ENCODE measurements at places on chromosomes 11 and 22. TPM values are rescaled to one million over a fixed set of nuclear protein-coding genes. Genes with fewer than 3 reads are reported as not detected.

- DNase-seq: no peak
- H3K27ac ChIP-seq: no peak overlapping the region
- H3K4me3 ChIP-seq: no peak overlapping the region
- H3K36me3 ChIP-seq: no peaks in the 10 kb centered on the region
Observed at GRCh38 chr11:130650456-130651030, 202.1 kb downstream of the ADAMTS15 start.

DNA sequence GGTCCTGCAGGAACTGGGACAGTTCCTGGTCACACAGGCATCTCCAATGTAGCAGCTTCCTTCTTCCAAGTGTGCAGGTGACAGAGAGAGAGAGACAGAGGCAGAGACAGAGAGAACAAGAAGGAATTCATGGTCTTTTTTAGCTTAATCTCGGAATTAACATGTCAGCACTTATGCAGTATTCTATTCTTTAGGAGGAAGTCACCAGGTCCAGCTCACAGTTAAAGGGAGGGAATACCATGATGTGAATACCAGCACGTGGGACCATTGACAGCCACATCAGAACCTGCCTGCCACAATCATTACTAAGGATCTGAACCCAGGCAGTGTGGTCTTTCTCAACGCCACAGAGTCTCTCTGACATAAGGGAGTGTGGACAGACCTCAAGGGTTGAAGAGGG is 341.6 kb downstream of the MN1 start:
- no peaks in the 10 kb centered on the region for H3K27me3 ChIP-seq
- DNase-seq: no peak
- H3K4me1 ChIP-seq: no peaks in the 10 kb centered on the region
- no peak overlapping the region for H3K27ac ChIP-seq
- no peak overlapping the region for H3K4me3 ChIP-seq

OR4C13 gene
- total RNA-seq: not detected

DNA sequence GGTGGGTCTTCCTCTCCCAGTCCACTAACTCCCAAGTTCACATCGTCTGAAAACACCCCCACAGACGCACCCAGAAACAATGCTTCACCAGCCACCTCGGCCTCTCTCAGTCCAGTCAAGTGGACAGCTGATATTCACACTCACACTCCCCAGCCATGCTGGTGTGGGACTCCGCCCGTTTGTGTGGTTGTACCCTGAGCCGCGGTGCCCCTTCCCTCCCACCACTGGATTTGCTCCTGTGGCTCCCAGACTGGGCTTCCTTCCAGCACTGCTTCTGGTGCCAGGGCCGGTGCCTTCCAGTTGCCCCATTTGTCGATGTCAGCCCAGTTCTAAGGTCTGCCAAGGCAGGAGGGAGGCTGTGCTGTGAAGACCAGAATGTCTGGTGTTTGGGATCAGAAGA is 37.9 kb upstream of the PLET1 start:
- no peak overlapping the region for H3K27ac ChIP-seq
- H3K4me1 ChIP-seq: peaks cover 11% of the 10 kb centered on the region
- no peaks in the 10 kb centered on the region for H3K27me3 ChIP-seq
- H3K36me3 ChIP-seq: no peaks in the 10 kb centered on the region
- H3K4me3 ChIP-seq: no peak overlapping the region
- no peak for DNase-seq

GRCh38 chr22:19631899-19632667 is 82.2 kb upstream of the SEPTIN5 start:
- peaks cover 23% of the 10 kb centered on the region for H3K27me3 ChIP-seq
- no peak overlapping the region for H3K27ac ChIP-seq
- no peak for DNase-seq
- no peaks in the 10 kb centered on the region for H3K36me3 ChIP-seq
- no peak overlapping the region for H3K4me3 ChIP-seq
- no peaks in the 10 kb centered on the region for H3K4me1 ChIP-seq

- no peak overlapping the region for H3K4me3 ChIP-seq
- no peak for DNase-seq
- H3K27ac ChIP-seq: no peak overlapping the region
- H3K4me1 ChIP-seq: peaks cover under 1% of the 10 kb centered on the region
- H3K27me3 ChIP-seq: peaks cover 3% of the 10 kb centered on the region
Observed at GRCh38 chr11:43967661-43968060, 25.2 kb downstream of the C11orf96 start.

DNA sequence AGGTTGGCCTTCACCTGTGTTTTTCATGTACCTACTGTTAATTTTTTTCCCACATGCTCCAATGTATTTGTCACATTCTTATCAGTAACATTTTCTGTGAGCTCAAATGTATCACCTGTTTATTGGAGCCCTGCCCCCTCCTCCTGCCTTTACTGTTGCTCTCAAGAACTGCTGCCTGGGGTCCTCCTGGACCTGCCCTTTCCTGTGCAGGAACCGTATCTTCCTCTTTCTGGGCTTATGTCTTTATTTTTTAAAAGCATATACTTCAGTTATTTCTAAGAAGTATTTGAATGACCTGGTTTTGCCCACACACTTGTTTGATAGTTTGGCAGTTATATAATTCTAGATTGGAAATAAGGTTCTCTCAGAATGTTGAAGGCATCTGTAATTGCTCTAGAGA is 5.9 kb downstream of the FAM118B start:
- H3K27ac ChIP-seq: no peak overlapping the region
- H3K27me3 ChIP-seq: no peaks in the 10 kb centered on the region
- H3K36me3 ChIP-seq: no peaks in the 10 kb centered on the region
- no peak for DNase-seq

DNA sequence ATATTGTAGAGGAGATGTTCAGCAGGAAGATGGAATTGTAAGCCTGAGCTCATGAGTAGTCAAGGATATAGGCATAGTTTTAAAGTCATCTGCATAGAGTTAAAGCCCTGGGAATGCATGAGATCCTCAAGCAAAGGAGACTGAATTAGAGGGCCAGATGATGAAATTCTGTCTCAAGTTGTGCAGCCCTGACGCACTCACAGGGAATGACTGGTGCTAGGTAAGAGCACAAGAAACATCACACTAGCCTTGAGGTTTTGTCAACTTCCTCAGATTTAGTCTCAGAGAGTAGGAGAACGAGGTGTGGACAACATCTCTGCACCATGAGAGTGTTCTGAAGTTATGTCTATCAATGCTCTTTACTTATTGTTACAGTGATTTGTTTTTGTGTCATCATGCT is 5.8 kb downstream of the RAB38 start:
- DNase-seq: no peak
- H3K27ac ChIP-seq: no peak overlapping the region

PNPLA3 gene
- total RNA-seq: not detected

DNA sequence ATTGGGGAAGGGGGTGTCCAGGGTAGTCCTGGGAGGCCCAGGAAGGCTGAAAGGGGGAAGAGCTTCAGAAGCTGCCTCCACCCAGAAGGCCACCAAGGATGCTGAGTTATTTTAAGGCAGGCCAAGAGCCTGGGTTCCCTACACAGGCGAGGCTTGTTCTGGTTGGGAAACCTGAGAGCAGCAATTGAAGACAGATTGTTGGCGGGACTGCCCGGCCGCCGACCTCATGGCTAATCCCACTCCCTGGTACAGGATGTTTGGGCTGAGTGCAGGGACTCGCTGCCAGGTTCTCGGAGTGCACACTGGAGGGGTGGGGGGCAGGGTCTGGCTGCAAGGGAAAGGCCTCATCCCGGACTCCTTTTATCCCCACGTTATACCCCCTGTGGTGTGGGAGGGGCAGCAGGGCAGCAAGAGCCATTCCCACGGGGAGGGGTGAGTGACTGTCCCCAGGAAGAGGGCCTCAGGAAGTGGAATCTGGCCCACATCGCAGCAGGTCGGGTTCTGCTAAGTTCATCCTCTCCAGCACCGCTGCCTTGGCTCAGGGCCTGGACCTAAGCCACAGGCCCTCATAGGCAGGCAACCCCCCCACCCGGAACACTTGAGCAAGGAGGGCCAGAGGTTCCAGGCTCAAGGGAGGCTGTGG is 43.6 kb upstream of the PRR5 start:
- peaks cover 8% of the 10 kb centered on the region for H3K4me1 ChIP-seq
- H3K4me3 ChIP-seq: no peak overlapping the region
- peak; percentile 39 for DNase-seq
- peak overlapping the region; percentile 64 for H3K27ac ChIP-seq
- H3K36me3 ChIP-seq: no peaks in the 10 kb centered on the region

MPPED1 gene
- total RNA-seq: not detected

OR2AG1 gene
- total RNA-seq: not detected

DNA sequence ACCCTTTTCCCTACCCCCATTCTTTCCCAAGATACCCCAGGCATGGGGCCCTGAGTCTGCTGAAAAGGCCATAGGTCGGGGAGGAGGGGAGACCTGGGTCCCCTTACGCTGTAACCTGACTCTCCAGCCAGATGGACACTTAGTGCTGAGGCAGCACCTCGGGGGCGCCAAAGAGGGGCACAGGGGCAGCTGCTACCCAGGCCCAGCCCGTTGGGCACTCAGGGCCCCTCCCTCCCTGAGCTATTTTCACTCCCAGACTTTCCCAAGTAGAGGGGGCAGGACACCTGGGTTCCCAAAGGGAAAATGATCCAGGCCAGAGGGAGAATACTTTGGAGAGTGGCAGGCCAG is 933 bp downstream of the ACTN3 start:
- H3K27me3 ChIP-seq: peaks cover 11% of the 10 kb centered on the region
- no peak overlapping the region for H3K4me3 ChIP-seq
- H3K27ac ChIP-seq: peak overlapping the region; percentile 85
- H3K4me1 ChIP-seq: peaks cover 6% of the 10 kb centered on the region
- no peaks in the 10 kb centered on the region for H3K36me3 ChIP-seq

- H3K4me3 ChIP-seq: no peak overlapping the region
- no peaks in the 10 kb centered on the region for H3K27me3 ChIP-seq
- peaks cover 16% of the 10 kb centered on the region for H3K4me1 ChIP-seq
- H3K27ac ChIP-seq: peak overlapping the region; percentile 74
Observed at GRCh38 chr11:129417458-129417857, 41.8 kb downstream of the BARX2 start.

GRCh38 chr11:112881461-112881860 is 79.8 kb upstream of the NCAM1 start:
- H3K4me1 ChIP-seq: no peaks in the 10 kb centered on the region
- H3K36me3 ChIP-seq: no peaks in the 10 kb centered on the region
- H3K27me3 ChIP-seq: no peaks in the 10 kb centered on the region
- no peak overlapping the region for H3K27ac ChIP-seq
- no peak overlapping the region for H3K4me3 ChIP-seq
- peak; percentile 31 for DNase-seq

GRCh38 chr11:118883004-118883367 is 706 bp upstream of the CXCR5 start:
- no peak overlapping the region for H3K4me3 ChIP-seq
- H3K27me3 ChIP-seq: no peaks in the 10 kb centered on the region
- H3K36me3 ChIP-seq: no peaks in the 10 kb centered on the region
- H3K27ac ChIP-seq: no peak overlapping the region

Data from transverse colon (tissue), 4 donors.